Heart right ventricle (tissue), 16 donors: ENCODE measurements at places on chromosomes 7 and 10. TPM values are rescaled to one million over a fixed set of nuclear protein-coding genes. Genes with fewer than 3 reads are reported as not detected.

DNA sequence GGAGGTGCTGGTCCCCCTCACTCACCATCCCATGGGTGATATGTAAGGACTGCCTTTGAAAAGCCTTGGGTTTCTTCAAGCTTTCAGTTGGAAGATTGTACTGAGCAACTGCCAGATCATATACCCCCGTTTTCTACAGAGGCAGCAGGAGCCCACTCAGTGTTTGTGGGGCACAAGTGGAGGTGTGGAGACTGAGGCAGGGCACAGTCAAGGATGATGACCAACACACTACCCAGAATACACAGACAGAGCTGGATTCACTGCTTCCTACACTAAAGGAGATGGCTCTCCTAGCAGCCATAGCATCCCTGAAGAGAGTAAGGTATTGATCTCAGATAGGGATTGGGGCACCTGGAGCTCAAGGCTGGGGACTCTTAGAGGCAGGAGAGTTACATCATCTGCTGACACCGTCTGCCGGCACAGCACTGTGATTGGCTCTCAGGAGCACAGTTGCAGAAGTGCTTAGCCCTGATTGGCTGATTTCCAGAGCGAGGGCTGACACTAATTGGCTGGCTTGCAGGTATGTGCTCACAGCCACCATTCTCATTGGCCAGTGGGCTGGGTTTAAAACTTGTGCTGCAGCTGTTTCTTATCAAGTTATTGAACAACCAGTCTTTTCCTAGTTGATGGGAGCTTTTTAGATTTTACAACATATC lies 77.9 kb upstream of the PFKP start:
- DNase-seq: no peak

DNA sequence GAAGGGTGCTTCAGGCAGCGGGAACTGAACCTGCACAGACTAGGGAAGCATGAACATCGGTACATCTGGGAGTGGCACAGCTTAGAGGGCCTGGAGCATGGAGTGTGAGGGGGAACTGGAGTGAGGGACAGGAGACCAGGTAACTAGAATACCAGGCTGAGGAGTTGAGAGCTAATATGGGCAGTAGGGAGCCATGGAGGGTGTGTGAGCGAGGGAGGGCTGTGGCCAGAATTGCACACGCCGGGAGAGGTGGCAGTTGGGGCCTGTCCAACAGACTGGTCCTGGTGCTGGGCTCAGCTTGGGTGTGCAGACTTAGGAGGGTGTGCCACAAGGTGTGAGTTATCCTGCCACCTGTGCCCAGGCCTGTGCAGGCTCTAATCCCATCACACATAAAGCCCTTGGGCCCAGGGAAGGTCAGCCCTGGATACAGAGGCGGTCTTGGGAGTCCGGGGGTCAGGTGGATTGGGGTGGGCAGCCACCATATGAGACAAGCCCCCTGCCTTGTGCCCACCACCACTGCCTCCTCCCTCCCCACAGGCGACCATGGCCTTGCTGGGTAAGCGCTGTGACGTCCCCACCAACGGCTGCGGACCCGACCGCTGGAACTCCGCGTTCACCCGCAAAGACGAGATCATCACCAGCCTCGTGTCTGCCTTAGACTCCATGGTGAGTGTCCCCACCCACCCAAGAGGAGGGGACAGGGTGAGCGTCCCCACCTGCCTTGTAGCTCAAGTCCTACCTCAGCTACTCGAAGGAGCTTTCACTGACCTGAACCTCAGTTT lies 54.0 kb downstream of the GTF2IRD1 start:
- no peak for DNase-seq

- no peak for DNase-seq
Observed at GRCh38 chr7:135313971-135314370, 80.3 kb downstream of the STRA8 start.

DNA sequence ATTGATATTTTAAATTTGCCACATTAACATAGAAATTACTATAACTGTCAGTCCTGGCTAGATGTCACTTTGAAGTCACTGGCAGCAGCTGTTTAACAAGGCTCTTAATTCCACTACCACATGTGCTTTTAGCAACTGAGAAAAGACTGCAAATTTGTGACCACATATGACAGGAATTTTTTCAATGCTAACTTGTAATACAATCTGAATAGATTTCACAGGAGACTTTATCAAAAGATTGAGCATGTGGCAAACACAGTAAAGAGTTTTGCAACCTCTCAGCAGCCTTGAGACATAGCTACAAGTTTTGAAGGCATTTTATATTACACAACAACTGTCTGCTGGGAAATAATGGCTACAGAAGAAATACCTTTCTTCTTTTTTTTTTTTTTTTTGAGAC lies 73.0 kb downstream of the MICU1 start:
- DNase-seq: no peak

The C10orf53 gene
- not detected for total RNA-seq

The OPN4 gene
- 0.27 TPM for total RNA-seq

The PRLHR gene
- total RNA-seq: not detected

GRCh38 chr7:96233084-96233483 lies 88.8 kb downstream of the SLC25A13 start:
- no peak for DNase-seq
